ENCODE measurements at places on chromosomes 6 and 20.

DNA sequence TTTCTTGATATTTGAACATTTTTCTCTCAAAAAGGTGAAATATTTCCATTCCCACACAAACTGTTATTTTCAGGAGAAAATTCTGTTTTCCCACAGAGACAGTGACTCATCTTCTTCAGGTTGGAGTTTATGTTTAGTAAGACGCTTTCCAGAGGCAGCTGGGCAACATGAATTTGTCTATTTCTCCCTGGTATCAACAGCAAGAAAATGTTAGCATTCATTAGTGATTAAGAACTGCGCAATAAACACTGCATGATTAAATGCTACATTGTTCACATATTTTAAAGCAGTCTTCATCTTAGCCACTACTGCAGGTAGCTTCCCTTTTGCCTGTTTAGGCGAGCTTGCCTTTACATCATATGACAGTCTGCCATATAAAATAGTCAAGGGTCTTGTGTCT is 295.7 kb downstream of the C6orf118 start:
- no peak for DNase-seq

DNA sequence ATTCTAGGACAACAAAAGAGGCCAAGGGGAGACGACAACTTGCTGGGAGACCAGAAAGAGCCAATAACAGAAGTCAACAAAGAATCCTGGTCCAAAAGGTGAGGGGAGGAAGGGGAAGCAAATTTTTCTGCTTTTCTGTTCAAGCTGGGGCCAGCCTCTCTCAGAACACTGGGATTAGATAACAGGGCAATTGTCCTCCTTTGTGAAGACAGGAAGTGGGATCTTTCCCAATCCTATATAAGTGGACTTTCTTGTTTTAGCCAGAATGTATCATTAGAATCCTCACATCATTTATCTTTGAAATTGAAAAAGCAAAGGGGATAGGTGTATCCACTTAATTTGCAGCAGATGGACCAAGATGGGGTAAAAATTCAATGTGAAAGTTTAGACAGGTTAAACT is 101.2 kb upstream of the COL21A1 start:
- no peak for DNase-seq

DNA sequence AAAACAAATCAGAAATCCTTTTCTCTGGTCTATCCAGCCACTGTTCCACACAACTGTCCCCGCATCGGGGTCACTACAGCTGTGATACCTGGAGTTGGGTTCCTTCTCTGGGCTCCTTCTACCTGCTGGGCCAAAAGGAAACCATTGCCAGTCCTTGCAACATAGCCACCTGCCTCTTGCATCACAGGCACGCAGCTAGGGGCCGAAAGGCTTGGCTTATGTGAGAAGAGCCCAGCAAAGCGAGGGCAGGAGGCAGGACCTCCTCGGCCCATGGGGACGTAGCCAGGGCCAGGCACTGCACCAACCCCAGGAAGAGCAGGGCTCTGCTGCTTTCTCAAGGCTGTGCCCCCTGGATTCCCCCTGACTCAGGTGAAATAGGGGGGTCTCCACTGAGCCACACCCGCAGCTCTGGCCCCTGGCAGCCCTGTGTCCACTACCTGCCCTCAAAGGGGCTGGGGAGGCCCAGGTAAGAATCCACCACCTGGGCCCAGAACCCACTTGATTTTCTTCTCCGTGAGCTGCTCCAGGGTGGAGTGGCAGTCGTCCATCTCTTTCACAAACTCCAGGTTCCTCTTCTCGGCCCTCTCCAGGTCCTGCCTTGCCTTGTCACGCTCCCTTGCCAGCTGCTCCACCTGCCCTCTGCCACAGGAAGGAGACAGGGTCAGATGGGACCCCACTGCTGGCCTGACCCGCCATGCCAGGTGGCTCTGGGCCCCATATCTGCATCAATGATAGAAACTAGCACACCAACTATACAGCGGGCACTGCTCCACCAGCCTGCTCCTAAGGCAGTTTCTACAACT is 88.9 kb downstream of the GINS1 start:
- DNase-seq = no peak

- peak; percentile 22 for DNase-seq
Measured at GRCh38 chr20:38790200-38791053, 15.1 kb upstream of the PPP1R16B start.

GRCh38 chr6:108484016-108484415 is 76.7 kb upstream of the FOXO3 start:
- DNase-seq = no peak
